ENCODE measurements at places on chromosomes 11 and 22.

GRCh38 chr22:27650572-27650971 lies 151.0 kb downstream of the MN1 start:
- H3K27ac ChIP-seq: no peak overlapping the region
- no peaks in the 10 kb centered on the region for H3K36me3 ChIP-seq
- no peak overlapping the region for H3K4me3 ChIP-seq
- DNase-seq: no peak
- no peaks in the 10 kb centered on the region for H3K4me1 ChIP-seq
- no peaks in the 10 kb centered on the region for H3K27me3 ChIP-seq

- H3K27me3 ChIP-seq: no peaks in the 10 kb centered on the region
- no peaks in the 10 kb centered on the region for H3K36me3 ChIP-seq
- H3K4me1 ChIP-seq: no peaks in the 10 kb centered on the region
Measured at GRCh38 chr22:38142606-38143005, 32.1 kb upstream of the BAIAP2L2 start.

DNA sequence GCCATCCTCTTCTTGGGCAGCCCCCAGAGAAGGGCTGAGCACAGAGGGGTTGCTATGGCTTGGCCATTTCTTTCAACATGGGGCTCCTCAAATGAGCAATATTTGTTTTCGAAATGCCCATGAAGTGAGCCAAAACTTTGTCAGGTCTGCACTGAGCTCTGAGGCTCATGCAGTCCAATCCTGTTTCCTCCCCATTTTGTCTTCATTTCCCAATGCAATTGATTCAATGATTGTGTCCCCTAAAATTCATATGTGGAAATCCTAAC lies 60.6 kb upstream of the CD44 start:
- no peaks in the 10 kb centered on the region for H3K27me3 ChIP-seq
- no peaks in the 10 kb centered on the region for H3K36me3 ChIP-seq
- peaks cover 25% of the 10 kb centered on the region for H3K4me1 ChIP-seq
- H3K27ac ChIP-seq: no peak overlapping the region
- no peak overlapping the region for H3K4me3 ChIP-seq

- H3K36me3 ChIP-seq: no peaks in the 10 kb centered on the region
- H3K27ac ChIP-seq: peak overlapping the region; percentile 89
- H3K4me1 ChIP-seq: peaks cover 72% of the 10 kb centered on the region
- DNase-seq: no peak
- no peaks in the 10 kb centered on the region for H3K27me3 ChIP-seq
Measured at GRCh38 chr22:49968831-49969661, 8.5 kb downstream of the PIM3 start.

GRCh38 chr11:27391331-27392015 lies 28.5 kb upstream of the CCDC34 start:
- H3K27me3 ChIP-seq: no peaks in the 10 kb centered on the region
- H3K4me1 ChIP-seq: peaks cover 29% of the 10 kb centered on the region
- no peaks in the 10 kb centered on the region for H3K36me3 ChIP-seq
- no peak overlapping the region for H3K4me3 ChIP-seq
- no peak overlapping the region for H3K27ac ChIP-seq

- no peaks in the 10 kb centered on the region for H3K27me3 ChIP-seq
- no peaks in the 10 kb centered on the region for H3K4me1 ChIP-seq
- no peaks in the 10 kb centered on the region for H3K36me3 ChIP-seq
- H3K27ac ChIP-seq: no peak overlapping the region
- no peak for DNase-seq
- no peak overlapping the region for H3K4me3 ChIP-seq
Measured at GRCh38 chr11:31022080-31022479, 347.5 kb downstream of the DCDC1 start.

DNA sequence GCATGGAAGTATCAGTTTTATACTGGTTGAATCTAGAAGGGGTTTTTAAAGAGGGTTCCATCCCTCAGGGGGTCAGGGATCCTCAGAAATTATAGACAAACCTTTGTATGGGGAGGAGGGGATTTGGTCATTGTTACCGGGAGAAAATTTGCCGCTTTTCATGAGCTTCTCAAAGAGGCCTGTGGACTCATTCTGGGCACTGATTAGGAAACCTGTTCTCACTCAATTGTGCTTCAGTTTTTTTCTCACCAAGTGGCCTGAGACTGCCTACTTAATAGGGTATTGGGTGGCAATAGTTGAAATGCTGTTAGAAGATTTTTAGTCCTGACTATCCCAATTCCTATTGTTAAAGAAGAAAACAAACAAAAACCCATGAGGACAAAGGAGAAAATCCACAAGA lies 14.0 kb downstream of the MPEG1 start:
- no peaks in the 10 kb centered on the region for H3K27me3 ChIP-seq
- no peaks in the 10 kb centered on the region for H3K4me1 ChIP-seq
- no peaks in the 10 kb centered on the region for H3K36me3 ChIP-seq

GRCh38 chr11:68206211-68206610 lies 6.9 kb downstream of the KMT5B start:
- DNase-seq: no peak
- H3K4me3 ChIP-seq: no peak overlapping the region
- H3K27ac ChIP-seq: no peak overlapping the region
- no peaks in the 10 kb centered on the region for H3K36me3 ChIP-seq
- peaks cover 95% of the 10 kb centered on the region for H3K4me1 ChIP-seq

DNA sequence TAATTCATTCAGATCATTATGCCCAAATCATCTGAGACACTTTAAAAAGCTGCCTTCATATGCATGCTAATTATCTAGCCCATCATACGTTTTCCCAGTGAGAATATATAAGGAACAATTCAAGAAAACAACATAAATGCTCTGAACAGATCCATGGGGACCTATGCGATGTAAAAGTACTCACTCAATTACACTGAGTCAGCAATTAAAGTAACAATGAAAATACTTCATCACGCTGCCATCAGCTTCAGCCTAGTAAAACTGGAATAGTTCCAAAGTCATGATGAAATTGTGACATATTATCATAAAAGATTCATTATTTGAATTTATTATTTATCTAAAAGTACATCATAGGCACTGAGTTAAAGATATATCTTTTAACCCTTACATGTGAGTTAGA lies 3.7 kb upstream of the OR8K5 start:
- no peaks in the 10 kb centered on the region for H3K4me1 ChIP-seq
- no peak overlapping the region for H3K27ac ChIP-seq
- no peak overlapping the region for H3K4me3 ChIP-seq

DNA sequence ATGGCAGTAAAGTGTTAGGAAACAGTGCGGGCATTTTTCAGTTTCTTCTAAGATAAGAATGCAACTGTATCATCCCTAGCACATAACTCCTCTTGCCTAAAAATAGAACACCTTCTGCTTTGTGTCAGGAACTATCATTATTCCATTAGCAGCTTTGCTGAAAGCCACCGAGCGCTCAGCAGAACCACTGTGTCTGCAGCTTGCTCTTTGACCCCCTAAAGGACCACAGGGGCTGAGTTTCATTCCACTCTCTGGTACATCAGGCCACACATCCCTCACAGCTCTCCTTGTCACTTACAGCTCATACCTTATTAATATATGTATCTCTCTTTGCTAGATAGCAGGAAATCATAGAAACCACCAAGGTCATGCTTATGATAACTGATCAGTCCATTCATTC lies 360.2 kb downstream of the KCNA4 start:
- no peaks in the 10 kb centered on the region for H3K4me1 ChIP-seq
- H3K27ac ChIP-seq: no peak overlapping the region
- no peaks in the 10 kb centered on the region for H3K27me3 ChIP-seq
- no peak overlapping the region for H3K4me3 ChIP-seq

DNA sequence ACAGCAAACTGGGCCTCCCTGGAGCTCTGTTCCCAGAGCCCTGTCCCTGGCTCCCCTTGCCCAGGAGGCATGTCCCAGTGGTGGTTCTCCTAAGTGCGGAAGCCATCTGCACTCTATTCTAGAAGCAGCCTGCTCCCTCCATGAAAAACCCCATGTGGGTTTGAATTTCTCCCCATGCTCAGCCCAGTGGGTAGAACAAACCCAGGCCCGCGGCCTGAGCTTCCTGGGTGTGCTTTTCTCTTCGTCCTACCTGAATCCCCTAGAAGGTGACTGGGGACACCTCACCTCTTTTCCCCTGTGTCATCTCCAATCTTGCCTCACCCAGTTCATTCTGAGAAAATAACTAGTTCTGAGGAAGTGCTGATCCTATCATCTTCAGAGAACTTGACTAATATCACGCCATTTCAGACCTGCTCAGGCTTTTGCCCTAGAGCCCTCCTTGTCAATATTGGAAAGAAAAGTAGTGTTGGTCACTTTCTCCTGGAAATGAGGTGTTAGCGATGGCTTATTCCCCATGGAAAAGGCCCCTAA lies 15.9 kb downstream of the IL10RA start:
- peak overlapping the region; percentile 57 for H3K27ac ChIP-seq
- DNase-seq: no peak
- H3K4me1 ChIP-seq: no peaks in the 10 kb centered on the region
- no peaks in the 10 kb centered on the region for H3K27me3 ChIP-seq
- H3K4me3 ChIP-seq: no peak overlapping the region

GRCh38 chr22:35917651-35918050 lies 111.0 kb downstream of the RBFOX2 start:
- no peak overlapping the region for H3K4me3 ChIP-seq
- DNase-seq: no peak
- peaks cover 93% of the 10 kb centered on the region for H3K4me1 ChIP-seq
- no peak overlapping the region for H3K27ac ChIP-seq

- H3K36me3 ChIP-seq: no peaks in the 10 kb centered on the region
- H3K27me3 ChIP-seq: no peaks in the 10 kb centered on the region
- peak overlapping the region; percentile 71 for H3K4me3 ChIP-seq
Measured at GRCh38 chr11:11620173-11620920, 1.5 kb downstream of the GALNT18 start.

- H3K4me3 ChIP-seq: no peak overlapping the region
- peak; percentile 22 for DNase-seq
- H3K27me3 ChIP-seq: no peaks in the 10 kb centered on the region
- no peak overlapping the region for H3K27ac ChIP-seq
- H3K36me3 ChIP-seq: no peaks in the 10 kb centered on the region
- no peaks in the 10 kb centered on the region for H3K4me1 ChIP-seq
Measured at GRCh38 chr22:22180738-22181285, 63.8 kb upstream of the VPREB1 start.

DNA sequence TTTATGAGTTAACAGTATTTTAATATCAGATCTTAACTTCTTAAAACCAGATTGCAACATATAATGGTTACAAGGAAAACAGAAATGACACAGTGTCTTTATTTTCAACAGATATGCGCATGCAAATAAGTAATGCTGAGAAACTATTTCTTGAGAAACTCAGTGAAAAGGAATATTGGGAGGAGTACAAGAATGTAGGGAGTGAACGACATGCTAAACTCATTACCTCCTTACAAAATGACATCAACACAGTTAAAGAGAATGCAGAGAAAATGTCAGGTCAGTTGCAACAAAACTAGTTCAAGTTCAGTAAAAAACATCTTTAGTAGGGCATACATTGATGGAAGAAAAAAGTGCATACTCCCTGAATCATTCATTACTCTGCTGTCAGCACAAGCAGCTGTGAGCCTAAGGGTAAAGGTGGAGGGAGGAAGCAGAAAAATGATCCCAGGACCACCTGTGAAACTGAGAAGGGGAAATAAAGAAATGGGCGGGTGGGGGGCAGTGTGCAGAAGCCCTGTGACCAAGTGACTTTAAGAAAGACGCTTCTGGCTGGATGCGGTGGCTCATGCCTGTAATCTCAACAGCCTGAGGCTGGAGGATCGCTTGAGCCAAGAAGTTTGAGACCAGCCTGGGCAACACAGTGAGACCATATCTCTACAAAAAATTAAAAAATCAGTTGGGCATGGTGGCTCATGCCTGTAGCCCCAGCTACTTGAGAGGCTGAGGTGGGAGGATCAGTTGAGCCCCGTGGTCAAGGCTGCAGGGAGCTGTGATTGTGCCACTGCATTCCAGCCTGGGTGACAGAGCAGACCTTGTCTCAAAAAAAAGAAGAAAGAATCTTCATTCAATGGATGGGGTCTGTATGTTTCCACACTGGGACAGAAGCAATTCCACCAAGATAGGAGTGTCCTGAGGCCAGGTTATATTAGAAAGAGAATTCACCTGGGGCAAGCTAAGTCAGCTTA lies 31.2 kb downstream of the CCDC83 start:
- peaks cover 12% of the 10 kb centered on the region for H3K4me1 ChIP-seq
- H3K27ac ChIP-seq: peak overlapping the region; percentile 1
- H3K36me3 ChIP-seq: no peaks in the 10 kb centered on the region
- H3K4me3 ChIP-seq: no peak overlapping the region
- no peak for DNase-seq
- H3K27me3 ChIP-seq: no peaks in the 10 kb centered on the region

DNA sequence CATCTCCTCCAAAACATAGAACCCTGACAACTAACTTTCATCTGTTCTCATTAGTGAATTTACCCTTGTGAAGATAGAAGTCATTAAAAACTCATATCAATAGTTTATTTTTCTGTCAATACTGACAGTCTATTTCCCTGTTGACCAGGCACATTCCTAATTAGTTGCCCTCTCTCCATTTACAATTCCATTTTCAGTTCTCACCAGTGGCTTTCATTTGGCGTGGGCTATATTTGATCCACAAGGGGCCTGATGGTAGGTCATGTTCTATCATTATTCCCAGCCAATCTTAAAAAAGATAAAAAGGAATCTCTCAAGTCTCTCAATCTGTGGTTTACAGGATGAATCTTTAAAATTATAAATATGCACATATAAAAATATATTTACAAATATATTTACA lies 3.9 kb upstream of the AKIP1 start:
- no peaks in the 10 kb centered on the region for H3K36me3 ChIP-seq
- H3K27me3 ChIP-seq: no peaks in the 10 kb centered on the region
- H3K27ac ChIP-seq: no peak overlapping the region
- peaks cover 35% of the 10 kb centered on the region for H3K4me1 ChIP-seq

- H3K27me3 ChIP-seq: no peaks in the 10 kb centered on the region
- no peaks in the 10 kb centered on the region for H3K4me1 ChIP-seq
- H3K27ac ChIP-seq: no peak overlapping the region
Measured at GRCh38 chr22:39634530-39635405, 64.2 kb downstream of the CACNA1I start.

DNA sequence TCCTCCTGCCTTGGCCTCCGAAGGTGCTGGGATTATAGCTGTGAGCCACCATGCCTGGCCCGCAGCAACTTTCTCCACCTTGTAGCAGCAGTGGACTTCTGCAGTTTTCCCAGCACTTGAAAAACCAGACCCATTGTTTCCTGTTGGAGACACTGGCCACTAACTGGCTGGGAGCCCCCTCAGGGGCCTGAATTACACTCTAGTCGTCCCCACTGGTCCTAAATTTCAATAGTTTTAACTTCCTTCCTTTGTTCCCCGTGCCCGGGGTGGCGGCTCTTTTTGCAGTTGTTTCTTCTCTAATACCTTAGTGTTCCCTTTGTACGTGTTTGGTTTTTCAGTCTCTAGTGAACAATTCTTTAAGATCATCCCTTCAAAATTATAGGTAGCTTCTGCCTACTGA lies 2.6 kb upstream of the MRGPRE start:
- H3K36me3 ChIP-seq: no peaks in the 10 kb centered on the region
- no peaks in the 10 kb centered on the region for H3K27me3 ChIP-seq
- H3K4me3 ChIP-seq: no peak overlapping the region
- no peak for DNase-seq
- H3K27ac ChIP-seq: no peak overlapping the region

GRCh38 chr11:103210543-103210942 lies 101.3 kb downstream of the DYNC2H1 start:
- DNase-seq: no peak
- no peaks in the 10 kb centered on the region for H3K4me1 ChIP-seq
- H3K36me3 ChIP-seq: no peaks in the 10 kb centered on the region
- H3K4me3 ChIP-seq: no peak overlapping the region
- no peak overlapping the region for H3K27ac ChIP-seq

GRCh38 chr11:114110952-114111947 lies 51.7 kb downstream of the ZBTB16 start:
- H3K4me3 ChIP-seq: no peak overlapping the region
- H3K27ac ChIP-seq: peak overlapping the region; percentile 53
- H3K27me3 ChIP-seq: no peaks in the 10 kb centered on the region
- peaks cover 4% of the 10 kb centered on the region for H3K36me3 ChIP-seq
- H3K4me1 ChIP-seq: peaks cover 69% of the 10 kb centered on the region
- DNase-seq: no peak

GRCh38 chr22:26835929-26836528 lies 178.6 kb downstream of the MIAT start:
- DNase-seq: no peak
- no peaks in the 10 kb centered on the region for H3K4me1 ChIP-seq
- no peaks in the 10 kb centered on the region for H3K36me3 ChIP-seq
- no peaks in the 10 kb centered on the region for H3K27me3 ChIP-seq
- H3K4me3 ChIP-seq: no peak overlapping the region
